ENCODE measurements at places on chromosomes 13 and 19.

- DNase-seq: peak; percentile 80
Observed at GRCh38 chr19:30227661-30228112, 144.5 kb upstream of the ZNF536 start.

DNA sequence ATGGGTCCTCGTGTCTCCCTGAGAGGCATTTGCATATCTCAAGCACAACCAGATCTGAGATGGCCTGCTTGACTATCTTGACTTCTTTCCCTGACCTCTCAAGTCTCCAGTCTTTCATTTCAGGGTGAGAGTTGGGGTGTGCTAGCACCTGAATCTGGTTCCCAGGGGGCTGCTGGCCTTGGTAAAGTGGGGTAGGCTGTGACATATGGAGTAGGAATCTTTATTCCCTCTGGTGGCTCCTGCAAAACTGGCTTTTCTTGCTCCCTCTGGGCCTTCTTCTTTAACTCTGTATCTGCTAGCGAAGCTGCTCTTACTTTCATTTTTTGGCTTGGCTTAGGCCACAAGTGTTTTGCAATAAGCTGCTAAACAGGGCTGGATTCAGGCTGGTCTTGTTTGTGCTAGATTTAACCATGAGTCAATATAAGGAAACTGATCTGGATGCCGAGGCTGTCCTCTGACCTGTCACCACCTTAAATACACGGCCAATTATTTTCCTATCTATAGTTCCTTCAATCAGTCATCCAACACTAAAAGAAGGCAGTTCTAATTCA, 42.3 kb downstream of the ZNF493 start:
- DNase-seq: no peak

DNA sequence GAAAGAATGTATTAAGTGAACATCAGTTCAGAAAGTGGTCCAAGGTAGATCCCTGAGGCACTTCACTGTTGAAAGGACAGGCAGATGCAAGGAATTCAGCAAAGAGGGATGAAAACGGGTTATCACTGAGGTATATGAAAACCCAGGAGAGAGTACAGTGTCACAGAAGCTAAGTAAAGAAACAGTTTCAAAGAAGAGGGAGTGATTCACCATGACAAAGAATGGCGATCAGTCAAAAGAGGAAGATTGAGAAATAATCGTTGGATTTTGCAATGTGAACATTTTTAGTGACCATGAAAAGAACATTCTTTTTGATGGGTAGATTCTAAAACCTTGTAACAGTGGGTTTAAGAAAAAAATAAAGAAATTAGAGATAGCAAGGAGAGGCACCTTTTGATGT, 99.3 kb downstream of the EPSTI1 start:
- DNase-seq: no peak

DNA sequence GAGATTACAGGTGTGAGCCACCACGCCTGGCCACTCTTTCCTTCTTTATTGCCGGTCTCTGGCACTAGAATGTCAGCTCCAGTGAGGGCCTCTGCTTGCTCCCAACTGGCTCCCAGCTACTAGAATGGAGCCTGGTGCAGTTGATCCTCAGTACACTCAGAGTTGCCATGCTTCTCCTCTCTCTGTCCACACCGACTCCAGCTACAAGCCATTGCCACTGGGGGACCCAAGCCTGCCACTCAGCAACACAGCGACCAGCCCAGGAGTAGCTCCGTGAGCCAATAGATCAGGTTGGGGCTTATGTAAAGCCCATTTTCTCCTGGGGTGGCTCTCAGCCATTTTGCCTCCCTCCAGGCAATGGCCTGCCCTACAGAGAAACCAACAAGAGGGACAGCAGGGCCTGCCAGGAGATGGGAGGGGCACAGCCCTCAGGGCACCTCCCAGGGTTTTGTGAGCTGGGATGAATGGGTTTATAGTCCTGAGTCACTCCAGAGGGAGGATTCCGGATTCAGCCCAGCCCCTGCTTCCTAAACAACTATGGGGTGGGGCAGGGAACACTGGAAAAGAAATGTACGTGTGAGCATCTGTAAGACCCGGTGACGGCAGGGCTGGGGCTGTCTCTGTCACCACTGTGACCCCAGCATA, 36.5 kb downstream of the OPA3 start:
- no peak for DNase-seq

DNA sequence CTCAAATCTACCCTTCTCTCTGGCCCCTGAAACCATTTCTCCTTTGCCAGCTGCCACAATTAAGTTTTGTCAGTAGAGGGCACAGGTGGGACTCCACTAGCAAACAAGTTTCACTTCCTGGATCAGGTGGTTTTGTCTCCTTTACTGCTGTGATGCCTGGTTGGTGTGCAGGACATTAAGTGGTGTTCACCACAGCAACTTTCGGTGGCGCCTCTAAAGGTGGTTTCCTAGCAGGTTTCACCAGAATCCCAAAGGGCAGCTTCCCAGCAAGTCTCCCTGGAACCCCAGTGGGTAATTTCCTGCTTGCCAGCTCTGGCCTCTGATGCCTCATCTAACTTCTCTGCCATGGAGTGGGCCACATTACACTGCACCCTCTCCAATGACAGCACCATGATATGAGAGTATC, 16.6 kb downstream of the MED4 start:
- peak; percentile 15 for DNase-seq

GRCh38 chr13:100244431-100244830, 155.5 kb downstream of the PCCA start:
- DNase-seq: no peak

GRCh38 chr13:39531646-39532045, 71.3 kb downstream of the LHFPL6 start:
- no peak for DNase-seq

- DNase-seq: no peak
Observed at GRCh38 chr19:46739290-46739771, 6.5 kb upstream of the FKRP start.

GRCh38 chr19:23075031-23075733, 41.6 kb upstream of the ZNF730 start:
- no peak for DNase-seq

- DNase-seq: no peak
Observed at GRCh38 chr13:91824416-91824815, 426.0 kb downstream of the GPC5 start.

DNA sequence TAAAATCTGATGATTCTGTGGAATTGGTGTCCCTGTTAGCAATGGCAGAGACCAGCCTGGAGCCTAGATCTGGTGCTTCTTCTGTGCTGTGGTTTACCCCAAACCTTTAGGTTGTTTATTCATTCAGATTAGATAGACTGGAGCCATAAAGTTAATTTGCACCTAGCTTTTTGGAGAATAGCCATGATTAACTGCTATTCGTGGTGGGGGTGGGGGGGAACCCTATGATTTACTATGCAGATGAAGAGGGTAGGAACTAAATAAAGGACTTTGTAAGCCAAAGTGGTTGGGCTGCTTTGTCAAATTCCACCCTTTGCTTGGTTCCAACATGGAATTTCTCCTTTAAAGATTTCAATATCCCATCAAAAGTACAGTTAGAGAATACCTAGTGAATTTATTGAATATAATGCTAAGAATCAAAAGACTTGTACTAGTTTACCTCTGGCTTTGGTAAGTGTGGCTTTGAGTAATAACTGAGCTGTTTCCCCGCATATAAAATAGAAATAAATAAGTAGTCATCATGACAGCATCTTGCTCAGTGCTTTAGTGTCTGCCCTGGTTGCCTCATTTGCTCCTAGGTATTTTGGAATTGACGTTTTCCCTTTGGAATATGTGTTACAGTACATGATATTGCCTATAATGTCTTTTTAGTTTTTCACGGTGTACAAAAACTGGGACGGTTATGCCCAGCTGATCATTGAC, 27.6 kb downstream of the SKA3 start:
- no peak for DNase-seq

DNA sequence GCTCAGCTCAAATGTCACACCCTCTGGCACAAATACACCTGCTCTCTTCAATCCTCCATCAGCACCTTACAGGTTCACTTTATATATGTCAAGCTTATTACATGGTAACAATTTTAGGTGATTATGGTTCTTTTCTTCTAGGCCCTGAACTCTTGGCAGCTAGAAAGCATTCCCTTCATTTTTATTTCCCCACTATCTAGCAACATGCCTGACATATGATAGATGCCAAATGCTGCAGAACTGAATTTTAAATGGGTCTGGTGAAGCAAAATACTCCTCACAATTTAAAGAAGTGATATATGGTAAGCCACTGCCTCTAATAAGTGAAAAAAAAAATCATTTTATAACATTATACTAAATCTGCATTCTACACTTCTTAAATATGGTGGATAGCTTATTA, 95.2 kb downstream of the USP12 start:
- DNase-seq: no peak

- no peak for DNase-seq
Observed at GRCh38 chr13:71814806-71815360, 52.1 kb downstream of the DACH1 start.

DNA sequence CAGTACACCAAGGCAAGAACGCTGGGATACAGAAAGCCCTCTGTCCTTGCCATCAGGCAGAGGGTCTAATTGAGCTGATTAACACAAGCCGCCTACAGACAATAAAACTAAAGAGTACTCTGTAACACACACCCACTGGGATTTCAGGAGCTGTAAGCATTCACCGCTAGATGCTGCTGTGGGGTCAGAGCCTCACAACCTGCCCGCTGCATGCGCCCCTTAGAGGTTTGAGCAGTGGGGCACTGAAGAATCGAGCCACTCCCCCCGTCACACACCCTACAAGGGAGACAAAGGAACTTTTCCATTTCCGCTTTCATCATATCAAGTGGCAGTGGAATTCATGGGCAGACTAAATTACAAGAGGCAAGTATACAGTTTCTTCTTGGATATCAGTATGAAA, 1080.6 kb downstream of the PCDH17 start:
- DNase-seq: no peak

GRCh38 chr13:92843549-92843948, 383.1 kb upstream of the GPC6 start:
- DNase-seq: no peak

GRCh38 chr13:99344610-99345208, 37.5 kb upstream of the GPR183 start:
- no peak for DNase-seq

DNA sequence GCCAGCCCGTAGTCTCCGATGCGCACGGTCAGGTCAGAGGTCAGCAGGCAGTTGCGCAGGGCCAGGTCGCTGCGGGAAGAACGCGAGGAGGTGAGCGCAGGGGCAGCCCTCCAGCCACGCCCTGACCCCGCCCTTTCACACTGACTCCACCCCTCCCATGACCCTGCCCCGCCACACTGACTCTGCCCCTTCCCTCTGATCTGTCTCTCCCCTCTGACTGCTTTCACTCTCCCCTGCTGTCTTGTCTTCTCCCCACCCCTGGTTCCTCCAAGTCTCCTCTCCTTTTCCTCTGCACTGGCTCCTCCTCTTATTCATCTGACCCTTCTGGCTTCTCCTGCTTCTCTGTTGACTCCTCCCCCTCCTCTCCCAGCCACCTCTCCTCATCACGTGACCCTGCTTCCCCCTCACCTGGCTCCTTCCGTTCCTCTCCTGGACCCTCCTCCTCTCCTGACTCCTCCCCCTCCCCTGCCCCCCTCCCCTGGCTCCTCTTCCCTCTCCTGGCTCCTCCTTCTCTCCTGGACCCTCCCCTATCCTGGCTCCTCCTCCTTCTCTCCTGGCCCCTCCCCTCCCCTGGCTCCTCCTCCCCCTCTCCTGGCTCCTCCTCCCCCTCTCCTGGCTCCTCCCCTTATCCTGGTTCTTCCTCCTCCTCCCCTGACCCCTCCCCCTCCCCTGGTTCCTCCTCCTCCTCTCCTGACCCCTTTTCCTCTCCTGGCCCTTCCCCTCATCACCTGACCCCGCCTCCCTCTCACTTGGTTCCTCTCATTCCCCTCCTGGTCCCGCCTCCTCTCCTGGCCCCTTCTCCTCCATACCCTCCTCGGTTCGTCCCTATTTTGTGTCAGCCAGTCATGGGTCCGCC, 9.9 kb downstream of the LMTK3 start:
- DNase-seq: peak; percentile 47

DNA sequence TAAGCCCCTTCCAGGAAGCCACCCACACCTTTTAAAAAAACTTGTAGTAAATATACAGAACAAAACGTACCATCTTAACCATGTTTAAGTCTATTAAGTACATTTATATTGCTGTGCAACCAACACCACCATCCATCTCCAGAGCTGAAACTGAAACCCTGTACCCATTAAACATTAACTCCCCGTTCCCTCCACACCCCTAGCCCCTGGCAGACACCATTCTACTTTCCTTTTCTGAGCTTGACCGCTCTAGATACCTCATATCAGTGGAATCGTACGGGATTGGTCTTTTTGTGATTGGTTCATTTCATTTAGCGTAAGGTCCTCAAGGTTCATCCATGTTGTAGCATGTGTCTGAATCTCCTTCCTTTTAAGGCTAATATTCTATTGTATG, 13.0 kb upstream of the SPATA13 start:
- no peak for DNase-seq

- no peak for DNase-seq
Observed at GRCh38 chr13:27857282-27857681, 62.5 kb upstream of the PDX1 start.

- no peak for DNase-seq
Observed at GRCh38 chr13:97235549-97236231, 13.6 kb downstream of the MBNL2 start.

DNA sequence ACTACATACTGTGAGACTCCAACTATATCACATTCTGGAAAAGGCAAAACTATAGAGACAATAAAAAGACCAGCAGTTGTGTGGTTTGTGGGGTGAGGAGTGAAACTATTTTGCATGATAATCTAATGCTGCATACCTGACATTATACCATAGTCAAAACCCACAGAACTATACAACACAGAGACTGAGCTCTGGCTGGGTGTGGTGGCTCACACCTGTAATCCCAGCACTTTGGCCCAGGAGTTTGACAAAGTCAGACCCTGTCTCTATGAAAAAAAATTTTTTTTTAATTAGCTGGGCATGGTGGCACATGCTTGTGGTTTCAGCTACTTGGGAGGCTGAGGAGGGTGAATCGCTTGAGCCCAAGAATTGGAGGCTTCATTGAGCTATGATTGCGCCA, 11.9 kb downstream of the ZNF541 start:
- no peak for DNase-seq

GRCh38 chr19:4302243-4302640, at the start of gene TMIGD2:
Gene TMIGD2 (minus strand): TSS chr19:4302389. CDS start chr19:4302385, 4 bp downstream.
- no peak for DNase-seq

- DNase-seq: no peak
Observed at GRCh38 chr13:40940841-40941240, 78.3 kb downstream of the ELF1 start.

DNA sequence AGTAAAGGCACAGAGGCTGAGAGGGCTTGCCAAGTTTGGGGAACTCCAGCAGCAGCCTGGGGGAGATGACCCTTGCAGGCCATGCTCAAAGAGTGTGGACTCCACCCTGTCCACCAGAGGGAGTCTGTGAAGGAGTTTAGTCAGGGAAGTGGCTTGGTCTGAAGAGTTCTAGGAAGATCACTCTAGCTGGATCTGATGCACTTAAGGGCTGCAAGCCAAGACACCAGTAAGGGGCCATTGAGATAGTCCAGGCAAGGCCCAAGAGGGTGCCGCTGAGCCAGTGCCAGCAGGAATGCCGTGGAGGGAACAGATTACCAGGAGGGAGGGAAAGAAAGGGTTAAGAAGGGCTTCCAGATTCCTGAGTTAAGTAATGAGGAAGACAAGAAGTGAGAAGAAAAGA, 68.7 kb downstream of the ZAR1L start:
- peak; percentile 27 for DNase-seq
